ENCODE measurements at places on chromosomes 2 and 18.

DNA sequence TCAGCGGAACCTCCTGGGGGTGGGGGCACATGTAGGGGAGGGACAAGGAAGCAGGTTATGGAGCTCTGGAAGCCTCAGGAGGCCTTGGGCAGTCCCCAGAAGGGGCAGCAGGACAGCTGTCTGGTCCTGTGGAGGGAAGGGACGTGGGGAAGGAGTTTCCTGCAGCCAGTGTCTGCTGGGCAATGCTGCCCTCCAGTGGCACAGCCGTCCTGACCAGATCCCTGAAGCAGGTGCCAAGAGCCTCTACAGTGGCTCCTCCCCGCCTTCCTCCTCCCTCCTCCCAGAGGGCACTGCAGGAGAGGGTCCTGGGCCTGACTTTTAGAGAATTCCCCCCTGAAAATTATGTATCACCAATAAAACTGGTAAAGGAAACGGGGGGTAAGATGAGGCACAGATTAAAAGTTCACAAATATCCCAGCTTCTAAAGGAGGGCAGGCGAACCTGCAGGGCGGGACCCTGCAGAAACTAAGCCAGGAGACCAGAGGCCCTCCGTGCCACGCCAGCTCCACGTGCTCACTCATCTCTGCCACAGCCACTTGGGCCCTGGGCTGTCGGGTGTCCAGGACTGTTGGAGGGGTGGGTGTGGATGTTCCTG lies 258.5 kb downstream of the TWIST2 start:
- DNase-seq, result no peak

DNA sequence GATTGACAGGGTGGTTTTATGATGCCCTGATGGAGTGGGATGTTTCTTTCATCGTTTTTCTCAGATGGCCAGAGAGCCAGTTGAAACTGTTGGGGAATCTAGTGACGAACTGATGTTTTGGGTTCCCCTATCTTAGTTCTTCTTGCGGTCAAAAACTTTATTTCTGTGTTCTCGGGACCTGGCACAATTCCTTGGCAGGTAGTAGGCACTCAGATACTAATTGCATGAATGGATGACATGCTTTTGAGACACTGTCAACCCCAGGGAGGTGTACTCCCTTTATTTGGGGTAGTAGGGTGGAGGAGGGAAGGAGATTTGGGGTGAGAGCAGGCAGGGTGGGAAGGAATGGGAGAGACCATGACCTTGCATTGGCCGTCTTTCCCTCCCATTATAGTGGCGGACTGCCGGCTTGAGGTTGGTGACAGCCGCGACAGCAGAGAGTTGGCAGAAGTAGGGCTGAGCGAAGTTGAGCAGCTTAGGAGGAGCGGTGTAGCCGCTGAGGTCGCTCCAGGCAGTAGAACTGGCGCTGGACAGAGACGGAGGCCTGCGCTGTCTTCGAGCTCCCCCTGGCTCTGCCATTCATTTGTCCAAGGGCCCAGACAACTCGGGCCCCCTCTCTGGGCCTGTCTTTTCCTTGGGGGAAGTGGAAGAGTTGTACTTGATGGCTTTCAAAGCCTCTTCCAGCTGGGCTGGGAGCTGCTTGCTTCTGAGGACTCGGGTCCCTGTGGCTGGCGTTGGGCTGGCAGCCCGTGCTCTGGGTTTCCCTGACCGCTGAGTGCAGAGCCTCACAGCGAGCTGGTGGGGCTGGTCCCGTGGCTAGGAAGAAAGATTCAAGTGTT lies 2.6 kb downstream of the TET3 start:
- no peak for DNase-seq

DNA sequence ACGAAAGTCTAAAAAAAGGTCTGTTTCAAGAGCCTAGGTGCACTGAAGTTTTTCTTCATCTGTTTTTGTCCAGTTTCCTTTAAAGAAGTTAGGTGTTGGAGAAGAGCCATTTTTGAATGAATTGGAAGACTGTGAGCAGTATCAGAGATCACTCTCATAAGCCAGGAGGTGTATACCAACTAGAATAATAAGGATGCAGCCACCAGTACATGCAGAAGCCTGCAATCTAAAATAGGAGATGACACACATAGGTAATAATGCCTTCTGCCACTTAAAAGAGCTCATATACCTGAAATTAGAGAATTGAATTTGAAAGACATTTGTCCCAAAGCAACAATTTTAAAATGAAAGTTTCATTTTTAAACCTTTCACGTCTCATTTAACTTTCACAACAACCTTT lies 81.7 kb downstream of the RBMS1 start:
- DNase-seq, result no peak

GRCh38 chr2:202109737-202110184 lies 36.7 kb downstream of the KIAA2012 start:
- DNase-seq, result no peak

DNA sequence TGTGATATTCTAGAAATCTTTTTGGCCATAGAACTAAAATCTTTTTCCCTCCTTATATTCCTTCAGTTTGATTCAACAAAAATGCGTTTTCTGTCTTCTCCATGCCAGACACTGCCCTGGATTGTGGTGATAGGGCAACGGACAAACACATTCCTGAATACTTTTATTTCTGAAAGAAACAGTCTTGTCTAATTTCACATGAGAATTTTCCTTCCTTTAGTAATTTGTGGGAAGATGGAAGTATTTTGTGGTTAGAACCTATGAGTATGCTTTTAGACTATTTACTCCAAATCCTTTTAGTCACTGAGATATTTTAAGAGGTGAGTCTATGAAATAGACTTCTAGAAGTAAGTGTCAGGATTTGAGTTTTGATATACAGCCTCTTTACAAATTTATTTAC lies 49.6 kb downstream of the COL5A2 start:
- DNase-seq, result no peak

GRCh38 chr2:187349326-187349944 lies 98.6 kb downstream of the CALCRL start:
- DNase-seq, result no peak

DNA sequence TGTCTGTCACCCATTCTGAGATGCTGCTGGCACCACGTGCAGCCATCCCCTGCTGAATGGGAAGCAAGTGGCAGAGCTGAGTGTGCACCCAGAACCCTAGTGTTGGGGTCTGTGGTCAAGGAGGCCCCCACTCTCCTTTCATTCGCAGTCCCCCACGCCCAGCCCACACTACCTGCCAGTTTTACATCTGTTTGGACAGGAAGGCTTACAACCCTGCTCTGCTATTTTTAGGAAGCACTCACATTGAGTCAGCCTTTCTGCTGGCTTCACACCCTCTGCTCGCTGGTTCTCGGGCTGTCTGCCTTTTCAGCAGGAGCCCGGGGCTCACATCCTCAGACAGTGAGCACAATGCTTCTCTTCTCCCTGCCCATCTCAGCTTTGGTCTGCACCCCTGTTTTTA lies 10.7 kb upstream of the ADCY3 start:
- DNase-seq, result no peak

Data from HL-60 (cell line).